ENCODE measurements at places on chromosomes 1 and 21. TPM values are rescaled to one million over a fixed set of nuclear protein-coding genes. Genes with fewer than 3 reads are reported as not detected.

Gene PTGER3
- not detected for total RNA-seq

DNA sequence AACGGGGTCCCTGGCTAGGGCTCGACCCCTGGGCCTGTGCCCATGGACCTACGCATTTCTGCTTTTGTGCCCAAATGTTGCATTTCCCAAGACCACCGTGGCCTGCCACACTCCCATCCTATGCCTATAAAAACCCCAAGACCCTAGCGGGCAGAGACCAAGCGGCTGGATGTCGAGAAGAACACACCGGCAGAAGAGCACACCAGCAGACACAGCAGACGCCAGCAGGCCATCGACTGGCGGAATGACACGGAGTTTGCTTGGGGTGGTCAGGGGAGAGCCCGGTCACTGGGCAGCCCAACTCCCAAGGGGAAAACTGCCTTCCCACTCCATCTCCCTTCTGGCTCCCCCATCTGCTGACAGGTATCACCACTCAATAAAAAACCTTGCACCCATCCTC, 4.4 kb downstream of the TCP10L start:
- no peak for DNase-seq

DNA sequence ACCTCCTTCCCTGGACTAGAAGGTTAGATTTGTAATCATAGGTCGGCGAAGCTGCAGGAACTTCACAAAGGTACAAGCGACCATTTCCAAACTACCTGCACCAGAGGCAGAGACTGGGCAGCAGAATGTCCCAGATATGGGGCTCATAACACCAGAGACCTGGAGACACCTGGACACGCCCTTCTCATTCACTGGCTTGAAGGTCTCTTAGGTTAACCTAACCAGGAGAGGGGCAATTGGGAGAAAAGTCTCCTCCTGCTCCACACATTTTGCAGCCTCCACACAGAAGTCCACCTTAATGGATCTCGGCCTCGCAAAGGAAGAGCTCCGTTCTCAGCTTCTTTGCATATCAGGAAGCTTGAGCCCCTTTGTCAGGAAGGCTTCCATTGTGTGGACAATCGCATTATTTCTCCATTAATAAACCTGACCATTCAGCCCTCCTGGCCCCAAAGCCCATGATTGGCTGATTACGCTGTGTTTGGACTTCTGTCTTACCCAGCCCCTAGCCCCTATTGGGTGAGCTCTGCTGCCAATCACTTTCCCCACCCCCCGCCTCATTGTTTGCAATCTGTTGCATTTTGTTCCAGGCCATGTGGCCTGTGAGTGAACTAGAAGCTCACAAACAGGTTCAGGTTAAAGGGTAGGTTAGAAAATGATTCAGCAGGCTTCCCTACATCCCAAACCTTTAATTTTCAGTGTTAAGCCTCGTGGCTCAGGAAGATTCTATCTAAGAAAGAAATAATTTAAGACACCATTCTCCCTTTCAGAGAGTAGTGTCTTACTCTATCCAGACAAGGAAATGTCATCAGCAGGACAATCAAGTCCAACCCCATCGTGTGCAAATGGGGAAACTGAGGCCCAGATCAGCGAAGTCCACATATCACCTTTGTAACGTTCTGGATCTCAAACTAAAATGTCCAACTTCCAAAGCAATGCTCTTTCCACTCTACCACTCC, 2.8 kb downstream of the MYCL start:
- no peak for DNase-seq

Gene CDKN2C
- 8.5 TPM for total RNA-seq

Gene RAB42
- 0.72 TPM for total RNA-seq

Gene NBPF9
- total RNA-seq, result 11.8 TPM

DNA sequence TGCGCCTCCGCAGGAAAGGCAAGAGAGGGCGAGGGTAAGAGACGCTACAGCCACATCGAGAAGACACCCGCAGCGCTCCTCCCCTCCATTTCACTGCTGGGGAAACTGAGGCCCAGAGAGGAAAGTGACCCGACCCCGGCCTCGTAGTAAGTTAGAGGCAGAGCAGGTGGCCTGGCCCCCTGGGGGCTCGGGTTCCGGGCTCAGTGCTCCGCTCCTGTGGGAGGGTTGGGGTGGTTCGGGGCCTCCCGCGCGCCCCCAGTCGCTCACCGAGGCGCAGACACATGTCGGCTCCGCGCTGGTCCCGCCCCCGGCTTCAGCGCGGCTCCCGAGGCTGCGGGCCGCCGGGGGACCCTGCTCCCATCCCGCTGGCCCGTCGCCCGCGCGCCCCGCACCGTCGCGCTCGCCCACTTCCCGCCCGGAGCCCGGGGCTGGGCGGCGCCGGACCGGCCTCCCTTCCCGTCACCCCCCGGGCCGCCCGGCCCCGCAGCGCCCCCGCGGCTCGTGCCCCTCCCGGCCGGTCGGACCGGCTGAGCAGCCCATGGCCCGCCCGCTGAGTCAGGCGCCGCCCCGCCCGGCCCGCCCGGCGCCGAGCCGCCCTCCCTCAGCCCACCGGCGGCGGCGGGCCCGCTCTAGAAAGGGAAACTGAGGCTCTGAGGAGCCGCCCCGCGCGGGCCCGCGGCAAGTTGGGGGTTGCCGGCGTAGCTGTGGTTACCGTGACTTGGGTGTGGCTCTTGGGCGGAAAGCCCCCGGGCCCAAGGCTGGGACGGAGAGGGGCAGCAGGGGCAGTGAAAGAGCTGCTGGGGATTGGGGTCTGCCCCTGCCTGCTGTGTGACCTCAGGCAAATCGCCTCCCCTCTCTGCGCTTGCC, at the start of gene TMEM54:
Gene TMEM54 (minus strand): TSS at position 434 of the 867 bp plus-strand sequence. CDS start 151 bp downstream, at position 283.
- no peak for DNase-seq

DNA sequence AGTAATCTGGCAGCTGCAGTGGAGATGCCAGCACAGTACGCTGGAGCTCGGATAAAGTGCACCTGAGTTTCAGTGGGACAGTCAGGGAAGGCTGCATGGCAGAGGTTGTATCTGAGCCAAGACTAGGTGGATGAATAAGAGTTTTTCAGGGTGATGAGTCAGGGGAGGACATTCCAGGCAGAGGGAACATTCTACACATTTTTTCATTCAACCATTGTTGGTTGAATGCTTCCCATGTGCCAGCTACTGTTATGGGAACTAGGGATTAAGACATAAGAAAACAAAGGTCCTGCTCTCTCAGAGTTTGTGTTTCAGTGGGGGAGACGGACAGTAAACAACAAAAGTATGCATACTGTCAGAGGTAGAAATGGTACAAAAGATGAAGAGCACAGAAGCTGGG, 5.2 kb downstream of the LEPR start:
- no peak for DNase-seq

DNA sequence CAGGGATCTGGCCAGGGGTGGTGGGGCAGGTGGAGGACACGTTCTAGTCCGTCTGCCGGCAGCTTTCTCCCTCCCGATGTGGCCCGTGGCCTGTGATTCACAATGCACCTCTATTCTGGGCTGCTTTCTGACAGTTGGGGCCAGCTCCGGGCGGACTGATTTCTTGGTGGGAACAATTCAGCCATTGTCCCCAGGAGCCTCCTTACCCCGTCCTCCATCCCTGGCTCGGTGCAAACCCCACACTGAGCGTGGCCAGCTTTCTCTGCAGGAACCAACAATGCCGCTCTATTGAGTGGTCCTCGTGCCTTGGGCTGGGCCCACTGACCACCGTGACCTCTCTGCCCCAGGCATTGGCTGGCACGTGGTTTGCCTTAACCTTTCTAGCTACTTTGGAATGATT, 29.7 kb downstream of the PADI2 start:
- DNase-seq, result no peak

Gene TNFRSF4
- 6.5 TPM for total RNA-seq

DNA sequence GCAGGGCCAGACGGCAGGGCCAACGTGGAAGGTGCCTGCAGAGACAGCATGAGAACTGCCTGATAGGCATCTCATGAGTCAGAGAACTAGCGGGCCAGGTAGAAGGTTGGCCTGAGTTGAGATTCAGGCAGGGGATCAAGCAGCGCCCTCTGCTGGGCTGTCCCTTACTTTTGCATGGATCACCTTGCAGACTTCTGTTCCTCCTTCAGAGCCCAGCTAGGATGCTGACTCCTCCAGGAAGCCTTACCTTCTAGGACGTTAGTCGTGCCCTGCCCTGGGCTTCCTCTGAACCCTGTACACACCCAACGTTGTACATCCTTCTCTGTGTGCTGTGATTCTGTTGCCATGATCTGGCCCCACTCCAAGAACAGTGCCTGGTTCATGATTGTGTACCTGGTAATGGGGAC, 231.3 kb upstream of the VAMP3 start:
- no peak for DNase-seq

DNA sequence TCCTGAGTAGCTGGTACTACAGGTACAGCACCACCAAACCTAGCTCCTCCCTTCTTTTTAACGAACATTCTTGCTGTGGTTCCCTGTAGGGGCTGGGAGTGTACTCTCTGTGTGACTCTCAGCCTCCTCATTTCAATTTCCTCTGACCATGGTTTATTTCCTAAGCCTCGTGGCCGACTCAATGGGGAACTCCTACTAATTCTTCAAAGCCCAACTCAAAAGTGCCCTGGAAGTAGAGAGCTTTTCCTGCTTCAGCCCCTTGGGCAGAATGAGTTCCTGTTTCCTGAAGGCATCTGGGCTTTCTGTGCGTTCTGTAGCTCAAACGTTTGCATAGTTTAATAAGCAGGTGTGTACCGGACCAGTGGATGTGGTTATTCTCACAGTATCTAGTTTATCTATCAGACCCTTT, 70.9 kb upstream of the ACOT11 start:
- DNase-seq, result no peak

- no peak for DNase-seq
These were observed 120.3 kb downstream of the TM2D1 start for GRCh38 chr1:61604684-61605083.

GRCh38 chr1:9689971-9690381, 38.4 kb downstream of the PIK3CD start:
- DNase-seq, result no peak

DNA sequence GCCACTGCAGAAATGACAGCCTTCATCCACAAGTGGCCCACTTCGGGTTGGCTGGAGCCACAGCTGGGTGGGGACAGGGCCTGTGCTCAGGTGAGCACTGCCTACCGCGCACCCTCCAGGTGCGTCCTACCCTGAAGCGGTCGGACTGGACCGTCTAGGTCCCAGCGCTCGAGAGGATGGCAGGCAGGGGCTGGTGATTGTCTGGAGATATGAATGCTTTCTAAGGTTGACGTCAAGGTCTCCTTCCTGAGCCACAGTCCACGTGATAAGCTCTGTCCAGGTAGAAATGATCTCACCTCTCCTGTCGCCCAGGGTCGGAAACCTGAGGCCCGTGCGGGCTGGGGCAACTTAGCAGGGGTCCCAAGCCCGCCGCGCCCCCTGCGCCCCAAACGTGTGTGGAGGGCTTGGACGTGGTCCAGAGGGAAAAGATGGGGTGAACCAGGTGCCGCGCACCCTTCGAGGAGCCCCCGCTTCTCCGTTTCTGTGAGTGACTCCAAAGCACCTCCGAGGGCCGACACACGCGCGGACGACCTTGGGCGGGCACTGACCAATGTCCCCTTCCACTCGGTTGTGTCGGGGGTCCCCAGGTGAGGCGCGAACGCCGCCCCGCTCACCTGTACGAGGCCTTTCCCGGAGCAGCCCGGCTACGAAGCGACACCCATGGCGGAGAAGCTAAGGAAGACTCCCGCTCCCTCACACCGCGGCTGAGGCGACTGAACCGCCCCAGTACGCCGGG, 853 bp upstream of the DOP1B start:
- no peak for DNase-seq

All from GM12878 (cell line).